ENCODE measurements at places on chromosomes 1 and 21.

DNA sequence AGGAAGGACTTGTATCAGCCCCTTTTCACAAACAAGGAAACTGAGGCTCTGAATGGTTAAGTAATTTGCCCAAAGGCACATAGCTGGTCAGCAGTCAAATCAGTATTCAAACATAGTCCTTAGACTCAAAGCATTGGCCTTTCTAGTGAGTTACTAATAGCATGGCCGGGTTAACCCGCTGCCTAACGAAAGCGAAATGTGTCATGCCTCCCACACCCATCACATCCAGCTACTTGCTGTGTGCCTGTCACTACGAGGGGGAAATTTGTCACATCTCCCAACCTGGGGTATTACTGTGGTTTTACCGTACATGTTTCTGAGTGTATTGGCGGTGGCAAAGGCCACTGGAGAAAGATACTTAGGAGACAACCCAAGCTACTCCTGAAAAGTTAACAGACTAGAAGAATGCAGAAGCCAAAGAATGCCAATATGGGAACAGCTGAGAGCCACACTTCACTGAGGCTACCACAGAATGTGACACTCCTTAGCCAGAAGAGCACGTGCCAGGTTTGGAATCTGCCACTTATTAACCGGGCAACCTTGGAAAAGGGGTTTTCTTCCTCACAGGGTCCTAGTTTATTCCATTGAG, 363.5 kb downstream of the KCNH1 start:
- no peak for DNase-seq

DNA sequence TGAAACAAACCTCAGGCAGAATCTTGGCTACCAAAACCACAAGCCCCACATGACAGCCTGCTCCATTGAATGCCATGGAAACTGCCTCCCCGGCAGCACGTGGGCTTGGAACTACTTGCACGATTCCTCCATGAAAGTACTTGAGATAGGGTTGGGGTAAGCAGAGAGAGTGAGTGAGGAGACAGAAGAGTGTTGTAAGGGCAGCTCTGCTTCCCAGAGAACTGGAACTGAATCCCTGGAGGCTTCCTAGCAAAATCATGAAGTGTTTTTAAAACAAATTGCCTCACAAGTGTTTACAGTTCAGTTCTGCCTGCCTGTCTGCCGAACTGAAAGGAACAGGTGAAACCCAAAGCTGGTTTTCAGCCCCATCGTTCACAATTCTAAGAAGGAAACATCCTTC, 35.3 kb upstream of the DNASE2B start:
- DNase-seq = no peak

- no peak for DNase-seq
These were observed 72.8 kb downstream of the XCL2 start for GRCh38 chr1:168470901-168471431.

GRCh38 chr1:147721716-147722115, 38.7 kb downstream of the GJA5 start:
- DNase-seq = no peak

DNA sequence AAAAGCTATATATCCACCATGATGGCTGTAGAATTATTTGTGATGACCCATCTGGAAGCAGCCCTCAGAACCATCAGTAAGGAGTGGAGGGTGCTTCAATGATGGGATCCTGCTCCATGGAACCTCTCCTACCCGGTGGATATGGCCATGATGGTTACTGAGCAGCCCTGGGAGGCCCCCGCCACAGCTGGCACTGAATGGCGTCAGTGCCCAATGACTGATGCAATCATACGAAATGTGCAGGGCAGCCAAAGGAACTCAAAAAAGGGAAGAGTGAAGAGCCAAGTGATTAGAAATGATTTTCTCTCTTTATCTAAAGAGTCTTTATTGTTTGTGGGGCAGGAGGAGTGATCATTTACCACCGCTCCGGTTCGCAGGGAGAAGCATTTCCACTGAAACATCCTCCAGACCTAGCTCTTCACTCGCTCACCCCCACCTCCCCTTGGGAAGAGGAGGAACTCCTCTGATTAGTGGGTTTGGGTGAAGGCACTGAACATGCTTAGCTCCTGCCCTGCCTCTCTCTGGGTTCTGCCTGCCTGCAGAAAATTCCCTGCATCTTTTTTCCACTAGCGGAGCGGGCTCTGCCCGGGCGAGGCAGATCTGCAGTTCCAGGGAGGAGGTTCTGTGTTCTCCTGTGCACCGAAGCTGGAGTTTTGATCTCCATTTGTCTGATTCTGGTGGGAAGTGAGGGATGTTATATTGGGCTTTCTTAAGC, 260.3 kb downstream of the GRIK3 start:
- no peak for DNase-seq

All from mucosa of descending colon (tissue), 3 donors.